ENCODE measurements at places on chromosomes 5 and 9. TPM values are rescaled to one million over a fixed set of nuclear protein-coding genes. Genes with fewer than 3 reads are reported as not detected.

Gene WWC1
- 0.38 TPM for total RNA-seq

Gene APBA1
- total RNA-seq: 3.9 TPM

Gene LCN1
- total RNA-seq: not detected

Gene MEIKIN
- not detected for total RNA-seq

Gene NOXA1
- 0.38 TPM for total RNA-seq

Gene SLC25A2
- 0.23 TPM for total RNA-seq

Gene SPATA31D4
- not detected for total RNA-seq

Gene ANKH
- total RNA-seq: 14.6 TPM

Gene PCDHB9
- 0.30 TPM for total RNA-seq

Gene TLE1
- total RNA-seq: 21.5 TPM

Gene CYLC2
- not detected for total RNA-seq

Gene DCTN4
- total RNA-seq: 33.4 TPM

Gene DMRT3
- total RNA-seq: not detected

Gene SPINK4
- total RNA-seq: not detected

Gene SEMA5A
- 69.7 TPM for total RNA-seq

Gene SPTLC1
- total RNA-seq: 79.5 TPM

Gene HNRNPK
- total RNA-seq: 533 TPM

Gene PCDHGA5
- 0.98 TPM for total RNA-seq

Gene APC
- total RNA-seq: 41.9 TPM

Gene CRHBP
- total RNA-seq: 0.82 TPM

Gene ZER1
- 17.9 TPM for total RNA-seq

Gene TMEM215
- total RNA-seq: not detected

Gene PROB1
- total RNA-seq: 0.38 TPM
